ENCODE measurements at places on chromosomes 16 and 17. TPM values are rescaled to one million over a fixed set of nuclear protein-coding genes. Genes with fewer than 3 reads are reported as not detected.
A peak's percentile ranks its signal among the peaks of the same experiment; 100 is the strongest.

DNA sequence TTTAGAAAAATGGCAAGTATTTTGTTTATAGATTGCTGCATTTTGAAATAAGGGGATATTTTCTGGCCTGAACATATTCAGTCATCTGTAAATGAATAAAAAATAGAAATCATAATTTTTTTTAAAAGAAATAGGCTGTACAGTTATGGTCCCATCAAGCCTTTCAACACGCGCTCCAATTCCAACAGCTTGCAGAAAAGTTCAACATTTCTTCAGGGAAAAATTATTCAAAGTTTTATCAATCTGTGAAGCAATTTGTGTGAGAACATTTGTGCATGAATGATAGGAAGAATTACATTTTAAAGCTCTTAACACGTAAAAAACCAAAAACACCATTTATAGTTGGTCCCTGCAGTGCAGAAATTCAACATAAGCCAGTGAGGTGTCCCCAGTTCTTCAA lies 50.7 kb upstream of the SLC25A19 start:
- H3K4me1 ChIP-seq: peaks cover 80% of the 10 kb centered on the region
- no peak for DNase-seq
- peak overlapping the region; percentile 71 for H3K4me3 ChIP-seq
- peaks cover 17% of the 10 kb centered on the region for H3K36me3 ChIP-seq
- H3K27ac ChIP-seq: peak overlapping the region; percentile 88

DNA sequence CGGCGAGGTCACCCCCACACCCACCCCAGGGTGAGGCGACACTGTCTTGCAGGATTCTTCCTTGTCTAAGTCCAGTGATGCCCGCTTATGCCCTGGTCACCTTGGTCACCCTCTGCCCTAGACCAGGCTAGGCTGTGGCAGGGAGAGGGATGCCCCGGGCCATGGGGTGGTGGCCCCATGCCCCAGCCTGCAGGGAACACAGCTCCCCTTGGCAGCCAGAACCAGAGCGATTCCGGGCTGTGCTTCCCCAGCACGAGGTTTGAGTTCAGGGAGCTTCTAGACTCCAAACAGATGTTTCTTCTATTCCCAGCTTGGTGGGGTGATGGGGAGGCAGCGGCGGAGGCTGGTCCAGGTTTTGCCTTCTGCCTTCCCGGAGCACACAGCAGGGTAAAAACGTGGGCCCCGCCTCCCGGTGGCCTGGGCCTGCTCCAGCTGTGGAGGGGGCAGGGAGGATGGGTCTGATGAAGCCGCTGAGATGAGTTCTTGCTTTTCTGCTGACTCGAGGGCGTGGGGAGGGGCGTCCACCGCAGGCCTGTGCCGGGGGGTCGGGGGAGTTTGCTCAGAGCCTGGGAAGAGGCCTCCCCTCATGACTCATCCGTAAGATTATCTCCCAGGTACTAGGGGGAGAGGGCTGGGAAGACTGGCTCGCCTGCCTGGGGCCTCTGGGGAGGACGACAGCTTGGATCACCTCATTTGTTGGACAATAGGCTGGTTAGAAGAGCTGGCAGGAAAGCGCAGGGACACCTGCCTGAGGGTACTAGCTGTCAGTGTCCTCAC lies 15.4 kb downstream of the SMTNL2 start:
- no peaks in the 10 kb centered on the region for H3K36me3 ChIP-seq
- no peak overlapping the region for H3K27ac ChIP-seq
- H3K4me1 ChIP-seq: peaks cover 3% of the 10 kb centered on the region
- no peaks in the 10 kb centered on the region for H3K27me3 ChIP-seq

GRCh38 chr17:21075739-21076085 lies 32.9 kb upstream of the USP22 start:
- no peaks in the 10 kb centered on the region for H3K4me1 ChIP-seq
- H3K4me3 ChIP-seq: no peak overlapping the region
- H3K36me3 ChIP-seq: no peaks in the 10 kb centered on the region

DNA sequence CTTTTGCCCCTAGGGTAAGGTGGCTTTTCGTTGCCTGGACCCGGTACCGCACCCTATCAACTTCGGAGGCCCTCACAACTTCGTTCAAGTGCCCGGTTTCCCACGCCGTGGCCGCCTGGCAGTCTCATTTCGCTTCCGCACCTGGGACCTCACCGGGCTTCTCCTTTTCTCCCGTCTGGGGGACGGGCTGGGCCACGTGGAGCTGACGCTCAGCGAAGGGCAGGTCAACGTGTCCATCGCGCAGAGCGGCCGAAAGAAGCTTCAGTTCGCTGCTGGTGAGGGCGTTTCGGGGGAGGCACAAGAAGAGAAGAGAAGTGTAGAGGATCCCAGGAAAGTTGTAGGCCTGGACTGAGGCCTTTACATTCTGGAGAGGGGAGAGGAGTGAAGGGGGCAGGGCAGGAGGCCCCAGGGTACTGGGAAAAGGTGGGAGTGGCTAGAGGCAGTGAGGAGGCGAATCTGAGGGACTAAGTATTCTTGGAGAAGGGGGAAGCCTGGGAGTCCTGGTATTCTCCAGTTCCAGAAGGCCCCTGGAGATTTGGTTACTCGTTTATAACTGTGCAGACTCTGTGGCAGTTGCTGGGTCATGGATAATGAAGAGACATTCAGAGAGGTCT lies 5.5 kb downstream of the CNTNAP1 start:
- H3K36me3 ChIP-seq: no peaks in the 10 kb centered on the region
- no peak overlapping the region for H3K4me3 ChIP-seq
- DNase-seq: no peak
- H3K27me3 ChIP-seq: peaks cover 25% of the 10 kb centered on the region
- peaks cover 7% of the 10 kb centered on the region for H3K4me1 ChIP-seq
- no peak overlapping the region for H3K27ac ChIP-seq

DNA sequence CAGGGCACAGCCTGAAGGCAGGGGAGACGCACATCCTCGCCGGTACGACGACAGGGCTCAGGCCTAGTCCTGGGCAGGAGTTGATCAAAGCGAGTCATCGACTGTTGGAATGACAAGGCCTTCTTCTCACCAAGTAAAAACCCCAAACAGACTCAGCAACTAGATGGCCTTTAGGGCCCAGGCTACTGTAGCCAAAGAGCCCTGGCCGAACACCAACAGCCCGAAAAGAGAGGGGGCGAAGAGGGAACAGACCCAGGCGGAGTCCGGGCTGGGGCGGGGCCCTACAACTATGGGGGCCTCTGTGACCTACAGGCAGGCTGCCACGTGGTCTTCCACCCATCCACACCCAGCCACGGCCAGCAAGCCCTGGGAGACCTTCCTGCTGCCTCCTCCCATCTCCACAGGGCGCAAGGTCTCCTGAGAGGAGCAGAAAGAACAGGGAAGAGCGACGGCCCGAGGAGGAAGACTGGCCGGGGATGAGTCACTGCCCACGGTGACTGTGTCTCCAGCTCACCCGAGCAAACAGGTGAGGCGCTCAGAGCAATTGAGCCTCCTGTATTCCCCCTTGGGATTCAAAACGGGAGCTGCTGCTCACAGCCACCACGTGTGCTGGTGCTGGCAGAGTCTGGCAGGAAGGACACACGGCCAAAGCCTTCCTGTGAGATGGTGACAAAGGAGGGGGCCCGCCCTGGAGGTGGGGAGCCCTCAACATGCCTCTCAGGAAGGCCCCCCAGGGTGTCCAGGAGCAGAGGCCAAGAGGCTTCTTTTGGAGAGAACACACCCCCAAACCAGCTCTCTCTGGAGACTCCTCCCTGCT lies 17.7 kb downstream of the SLC16A3 start:
- peaks cover 52% of the 10 kb centered on the region for H3K36me3 ChIP-seq
- no peak overlapping the region for H3K4me3 ChIP-seq
- H3K27me3 ChIP-seq: no peaks in the 10 kb centered on the region
- DNase-seq: no peak
- H3K4me1 ChIP-seq: peaks cover 25% of the 10 kb centered on the region
- H3K27ac ChIP-seq: peak overlapping the region; percentile 19

GRCh38 chr17:45170280-45170930 lies 8.7 kb downstream of the HEXIM2 start:
- no peak overlapping the region for H3K4me3 ChIP-seq
- H3K27me3 ChIP-seq: no peaks in the 10 kb centered on the region
- DNase-seq: no peak
- no peaks in the 10 kb centered on the region for H3K36me3 ChIP-seq

- H3K27ac ChIP-seq: peak overlapping the region; percentile 84
- DNase-seq: peak; percentile 60
- H3K4me1 ChIP-seq: peaks cover 72% of the 10 kb centered on the region
Measured at GRCh38 chr17:27544350-27545131, 86.4 kb upstream of the LGALS9 start.

DNA sequence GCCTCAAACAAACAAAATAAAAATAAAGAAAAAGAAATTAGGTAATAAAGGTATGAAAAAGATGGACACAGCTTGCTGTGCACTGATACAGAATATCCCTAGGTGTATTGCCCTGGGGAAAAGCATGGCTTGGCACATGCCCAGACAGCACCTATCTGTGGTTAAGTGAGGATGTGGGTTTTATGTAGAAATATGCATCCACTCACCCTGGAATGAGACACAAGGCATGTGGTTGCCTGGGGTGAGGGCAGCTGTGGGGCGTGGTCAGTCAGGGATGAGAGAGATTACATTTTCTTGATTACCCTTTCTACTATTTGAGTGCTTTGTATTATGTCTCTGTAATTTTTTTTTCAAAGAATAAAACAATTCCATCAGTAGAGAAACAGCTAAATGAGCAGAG lies 6.9 kb downstream of the PLLP start:
- peak; percentile 82 for DNase-seq
- H3K27me3 ChIP-seq: peaks cover 13% of the 10 kb centered on the region
- H3K4me1 ChIP-seq: peaks cover 46% of the 10 kb centered on the region
- peak overlapping the region; percentile 72 for H3K27ac ChIP-seq
- no peaks in the 10 kb centered on the region for H3K36me3 ChIP-seq

DNA sequence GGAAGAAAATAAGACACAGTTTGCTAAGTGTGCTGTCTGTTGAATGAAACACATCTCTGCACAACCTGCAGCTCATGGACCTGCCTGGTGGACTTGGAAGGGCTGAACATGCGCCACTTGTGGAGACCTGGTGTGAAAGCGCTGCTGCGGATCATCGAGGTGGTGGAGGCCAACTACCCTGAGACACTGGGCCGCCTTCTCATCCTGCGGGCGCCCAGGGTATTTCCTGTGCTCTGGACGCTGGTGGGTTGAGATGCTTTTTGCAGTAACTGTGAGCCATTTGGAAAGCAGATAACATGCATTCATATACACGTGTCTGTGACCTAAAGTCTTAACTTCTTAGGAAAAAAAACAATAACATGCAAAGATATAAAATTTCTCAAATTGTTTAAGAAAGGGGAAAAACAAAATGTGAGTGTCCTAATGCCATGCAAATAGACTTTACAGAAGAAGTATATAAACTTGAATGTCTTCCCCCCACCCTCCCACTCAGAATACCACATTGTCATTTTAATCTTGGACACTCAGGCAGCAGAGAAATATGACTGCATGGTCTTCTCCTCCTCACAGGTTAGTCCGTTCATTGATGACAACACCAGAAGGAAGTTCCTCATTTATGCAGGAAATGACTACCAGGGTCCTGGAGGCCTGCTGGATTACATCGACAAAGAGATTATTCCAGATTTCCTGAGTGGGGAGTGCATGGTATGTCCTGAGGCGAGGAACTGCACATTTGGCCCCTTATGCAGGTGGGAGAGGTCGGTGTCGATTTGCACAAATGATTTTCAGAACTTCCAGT lies 65.6 kb downstream of the SEC14L1 start:
- no peak overlapping the region for H3K27ac ChIP-seq
- no peak for DNase-seq

TBC1D3H gene
- not detected for total RNA-seq

SEPTIN1 gene
- 383 TPM for total RNA-seq

PSMD7 gene
- total RNA-seq: 91.8 TPM

MRPS7 gene
- total RNA-seq: 35.4 TPM

Data from activated CD4-positive, alpha-beta T cell treated with anti-CD3 and anti-CD28 coated beads, Interleukin-2, amount 10 ng/mL, durations not matched to agents 7 days and 5 days (primary cell).